ENCODE measurements at places on chromosomes 7 and 10.

DNA sequence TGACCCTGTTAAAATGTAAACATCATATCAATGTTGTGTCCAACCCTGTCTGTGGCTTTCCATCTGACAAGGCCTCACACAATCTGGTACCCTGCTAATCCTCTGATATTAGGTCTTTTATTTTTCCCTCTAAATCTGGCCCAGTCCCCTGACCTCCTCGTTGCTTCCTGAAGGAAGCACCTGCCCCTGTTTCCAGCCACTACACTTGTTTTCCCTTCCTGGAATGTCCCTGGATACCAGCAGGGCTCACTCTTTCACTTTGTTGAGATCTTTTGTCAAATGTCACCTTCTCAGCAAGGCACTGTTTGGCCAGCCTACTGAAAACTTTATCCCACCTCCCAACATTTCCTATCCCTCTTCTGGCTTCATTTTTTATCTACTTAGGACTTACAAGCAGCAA is 2.1 kb downstream of the SAMD9L start:
- no peak for DNase-seq

DNA sequence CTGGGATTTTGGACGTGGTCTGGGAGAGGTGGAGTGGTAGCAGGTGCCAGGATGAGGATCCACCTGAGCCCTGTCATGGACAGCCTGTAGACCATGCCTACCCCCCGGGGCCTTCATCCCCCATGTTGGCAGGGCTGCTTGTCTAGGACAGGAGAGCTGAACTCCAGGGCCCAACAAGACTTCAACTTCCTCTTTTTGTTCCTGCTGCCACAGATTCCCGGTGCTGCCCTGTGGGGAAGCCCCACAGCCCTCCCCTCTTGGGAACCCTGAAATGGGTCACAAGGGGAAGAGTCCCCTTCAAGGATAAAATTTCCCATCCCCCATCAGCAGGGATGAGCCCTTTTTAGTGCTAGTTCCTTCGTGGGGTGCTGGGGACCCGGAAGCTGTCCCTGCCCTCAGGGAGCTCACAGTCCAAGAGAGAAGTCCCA is 1.3 kb upstream of the CUEDC2 start:
- peak; percentile 88 for DNase-seq

DNA sequence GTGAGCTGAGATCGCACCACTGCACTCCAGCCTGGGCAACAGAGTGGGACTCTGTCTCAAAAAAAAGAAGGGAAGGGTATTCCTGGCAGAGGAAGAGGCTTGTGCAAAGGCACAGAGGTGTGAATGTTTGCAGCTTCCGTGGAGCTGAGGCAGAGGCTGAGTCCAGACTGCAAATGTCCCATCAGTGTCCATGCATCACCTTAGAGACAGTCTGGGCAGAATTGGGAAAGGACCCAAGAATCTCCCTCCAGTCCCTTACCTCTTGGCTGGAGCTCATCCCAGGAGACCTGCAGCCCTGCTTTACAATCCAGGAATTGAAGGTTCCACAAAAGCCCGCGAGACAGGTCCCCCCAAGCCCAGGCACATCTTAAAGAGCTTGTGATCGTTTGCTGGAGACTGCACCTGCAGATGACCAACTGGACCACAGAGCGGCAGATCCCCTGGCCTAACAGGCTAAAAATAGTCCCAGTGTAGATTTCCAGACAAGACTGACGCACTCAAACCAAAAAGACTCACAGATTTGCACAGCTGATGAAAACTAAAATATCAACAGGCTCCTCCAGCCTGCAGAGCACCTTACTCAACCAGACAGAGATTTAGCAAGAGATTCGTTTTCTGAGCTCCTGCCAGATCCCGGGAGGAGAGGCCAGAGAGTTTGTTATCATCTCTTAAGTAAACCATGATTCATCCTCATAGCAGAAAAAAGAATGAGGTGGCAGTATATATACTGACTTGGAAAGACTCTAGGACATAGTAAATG is 22.9 kb upstream of the NANOS1 start:
- no peak for DNase-seq

GRCh38 chr10:66714741-66715140 is 211.1 kb upstream of the LRRTM3 start:
- DNase-seq = no peak

DNA sequence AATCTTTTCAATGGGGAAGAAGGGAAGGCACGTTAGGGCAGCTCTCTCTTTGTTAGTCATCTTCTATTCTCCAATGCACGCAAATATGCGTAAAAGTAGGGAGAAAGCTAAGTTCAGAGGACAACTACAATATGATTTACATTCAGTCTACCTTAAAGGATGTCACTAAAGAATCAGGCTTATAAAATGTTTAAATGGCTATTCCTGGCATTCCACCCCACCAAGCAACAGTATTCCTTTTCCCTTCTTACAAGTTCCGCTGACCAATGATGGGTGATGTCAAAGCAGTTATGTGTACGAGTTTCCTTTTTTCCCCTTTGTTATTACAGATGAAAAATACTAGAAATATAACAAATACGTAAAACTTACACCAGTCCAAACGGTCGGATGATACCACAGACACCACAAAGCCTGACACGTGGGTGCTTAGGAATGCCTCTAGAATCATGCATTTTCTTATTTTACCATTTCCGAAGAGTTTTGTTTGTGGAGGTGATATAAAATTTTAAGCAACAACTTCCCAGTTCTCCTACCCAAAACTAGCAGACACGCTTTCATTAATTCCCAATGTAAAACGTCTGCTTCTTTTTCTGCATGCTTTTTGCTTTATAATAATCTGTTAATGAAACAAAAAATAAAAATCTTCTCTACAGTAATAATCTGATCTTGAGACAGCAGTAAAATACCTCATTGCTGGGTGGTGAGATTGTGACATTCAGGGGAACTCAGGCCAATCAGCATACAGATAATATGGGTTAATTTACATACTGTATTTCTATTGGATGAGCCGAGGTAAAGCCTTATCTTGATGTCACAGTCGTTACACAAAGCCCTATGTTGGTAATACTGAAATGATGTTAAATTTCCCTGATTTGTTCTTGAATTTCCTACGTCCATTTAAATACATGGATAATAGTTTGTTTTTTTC is 708 bp upstream of the GPR85 start:
- peak; percentile 65 for DNase-seq

DNA sequence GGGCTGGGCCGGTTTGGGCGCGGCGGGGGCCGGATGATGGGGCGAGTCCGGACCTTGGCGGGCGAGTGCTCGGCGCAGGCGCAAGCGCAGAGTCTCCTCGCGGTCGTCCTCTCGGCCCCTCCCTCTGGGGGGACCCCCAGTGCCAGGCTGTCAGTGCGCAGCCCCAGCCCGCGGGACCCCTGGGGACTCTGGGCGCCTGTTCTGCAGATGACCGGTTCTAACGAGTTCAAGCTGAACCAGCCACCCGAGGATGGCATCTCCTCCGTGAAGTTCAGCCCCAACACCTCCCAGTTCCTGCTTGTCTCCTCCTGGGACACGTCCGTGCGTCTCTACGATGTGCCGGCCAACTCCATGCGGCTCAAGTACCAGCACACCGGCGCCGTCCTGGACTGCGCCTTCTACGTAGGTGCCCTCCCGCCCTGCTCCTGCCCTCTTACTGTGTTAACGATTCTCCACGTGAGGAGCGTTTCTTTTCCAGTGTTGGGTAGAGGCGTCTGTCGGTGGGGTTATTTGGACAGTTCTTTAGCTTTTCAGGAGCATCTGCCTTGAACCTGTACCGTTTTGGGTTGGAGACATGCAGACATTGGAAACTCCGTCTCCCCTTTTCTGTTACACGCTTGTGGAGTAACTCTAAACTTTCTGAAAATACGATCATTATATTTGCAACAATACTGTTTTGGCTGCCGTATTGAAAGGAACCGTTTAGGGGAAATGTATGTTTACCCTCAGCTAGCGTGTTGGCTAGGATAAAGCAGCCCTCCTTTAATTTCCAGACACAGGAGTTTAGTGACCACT is 706 bp downstream of the BUB3 start:
- DNase-seq = no peak

GRCh38 chr10:114874827-114875411 is 53.3 kb downstream of the FHIP2A start:
- no peak for DNase-seq

DNA sequence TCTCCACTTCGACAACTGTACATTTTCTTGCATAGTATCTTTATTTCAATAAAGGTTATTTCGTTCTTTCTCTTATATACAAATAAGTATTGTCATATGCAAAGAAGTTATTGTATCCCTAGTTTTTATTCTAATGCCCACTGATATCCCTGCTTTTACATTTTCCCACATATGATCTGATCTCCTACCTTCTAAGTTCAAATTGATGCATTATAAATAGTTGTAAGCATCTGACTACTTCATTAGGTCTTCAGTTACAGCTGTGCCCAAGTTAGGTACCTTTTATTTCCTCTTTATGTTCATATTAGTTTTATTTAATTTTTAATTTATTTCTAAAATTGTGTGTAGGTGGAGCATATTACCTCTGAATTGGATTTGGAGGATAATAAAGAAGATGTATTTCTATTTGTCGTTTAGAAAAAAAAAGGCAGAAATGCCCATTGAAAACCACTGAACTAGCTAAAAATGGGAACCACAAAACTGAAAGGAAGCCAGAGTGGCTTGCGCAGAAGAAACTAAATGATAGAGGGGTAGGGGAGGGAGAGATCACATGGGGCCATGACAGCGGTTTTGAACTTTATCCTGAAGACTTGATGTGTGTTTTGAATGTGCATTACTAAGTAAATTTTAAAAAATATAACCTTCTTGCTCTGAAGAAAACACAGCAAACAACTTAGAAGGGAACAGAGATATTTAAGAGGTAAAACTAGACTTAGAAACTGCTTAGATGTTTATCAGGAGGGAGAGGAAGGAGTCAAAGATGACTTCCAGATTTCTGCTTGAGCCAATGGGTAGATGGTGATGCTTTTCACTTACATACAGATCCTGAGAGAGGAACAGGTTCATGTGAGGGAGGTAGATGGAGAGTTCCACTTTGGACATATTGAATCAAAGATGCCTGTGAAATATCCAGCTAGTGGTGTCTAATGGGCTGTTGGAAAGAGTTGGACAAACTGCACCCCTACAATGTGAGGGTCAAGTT is 9.3 kb upstream of the ZC3HAV1L start:
- DNase-seq = peak; percentile 29

DNA sequence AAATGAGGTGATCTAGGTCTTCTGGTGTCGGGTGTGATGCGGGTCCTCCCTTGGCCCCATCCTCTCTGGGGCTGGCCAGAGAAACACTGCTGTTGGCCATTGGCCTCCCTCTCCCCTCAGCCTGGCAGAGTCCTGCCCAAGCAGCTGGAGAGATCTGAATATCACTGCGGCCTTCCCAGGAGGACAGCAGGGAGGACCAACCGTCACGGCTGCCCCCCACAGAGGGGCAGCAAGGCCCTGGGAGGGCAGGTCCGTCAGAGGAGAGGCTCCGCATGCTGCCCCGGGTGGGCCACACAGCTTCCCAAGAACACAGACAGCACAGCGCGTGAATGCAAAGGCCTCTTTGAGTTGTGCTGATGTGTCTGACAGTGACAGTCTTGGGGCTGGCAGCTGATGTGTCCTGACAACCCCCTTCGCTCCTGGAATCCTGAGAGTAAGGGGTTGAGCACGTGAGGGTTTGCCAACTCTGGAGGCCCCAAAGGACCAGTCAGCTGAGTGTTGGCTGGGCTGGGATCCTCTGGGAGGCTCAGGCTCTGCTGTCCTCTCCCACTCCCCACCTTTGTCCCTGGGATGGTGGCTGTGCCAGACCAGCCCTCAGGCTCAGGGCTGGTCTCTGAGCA is 132.5 kb upstream of the UNC5B start:
- no peak for DNase-seq
